Activated CD8-positive, alpha-beta memory T cell treated with anti-CD3 and anti-CD28 coated beads for 24 hours (primary cell): ENCODE measurements at places on chromosomes 1 and 21.

- DNase-seq, result no peak
These were observed 181.1 kb downstream of the IGSF21 start for GRCh38 chr1:18288722-18289121.

DNA sequence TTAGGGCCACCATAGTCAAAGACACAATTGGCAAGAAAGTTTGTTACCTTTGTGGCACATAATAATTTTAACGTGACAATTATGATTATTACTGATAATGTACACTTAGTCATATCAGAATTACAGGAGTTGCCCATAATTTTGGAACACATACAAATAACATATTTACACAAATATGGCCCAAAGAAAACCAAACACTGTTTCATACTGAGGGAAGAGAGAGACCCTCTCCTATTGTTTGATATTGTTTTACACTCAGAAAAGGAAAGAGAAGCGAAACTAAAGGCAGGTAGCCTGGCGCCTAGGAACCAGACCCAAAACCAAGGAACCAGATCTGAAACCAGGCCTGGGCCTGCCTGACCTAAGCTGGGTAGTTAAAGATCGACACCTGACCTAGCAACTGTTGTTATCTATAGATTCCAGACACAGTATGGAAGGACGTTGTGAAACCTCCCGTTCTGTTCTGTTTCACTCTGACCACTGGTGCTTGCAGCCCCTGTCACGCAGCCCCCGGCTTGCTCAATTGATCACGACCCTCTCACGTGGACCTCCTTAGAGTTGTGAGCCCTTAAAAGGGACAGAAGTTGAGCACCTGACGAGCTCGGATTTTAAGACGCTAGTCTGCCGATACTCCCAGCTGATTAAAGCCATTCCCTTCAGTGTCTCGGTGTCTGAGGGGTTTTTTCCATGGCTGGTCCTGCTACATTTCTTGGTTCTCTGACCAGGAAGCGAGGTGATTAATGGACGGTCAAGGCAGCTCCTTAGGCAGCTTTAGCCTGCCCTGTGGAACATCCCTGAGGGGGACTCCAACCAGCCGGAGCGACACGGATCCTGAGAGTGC, 27.9 kb downstream of the C1orf115 start:
- no peak for DNase-seq

DNA sequence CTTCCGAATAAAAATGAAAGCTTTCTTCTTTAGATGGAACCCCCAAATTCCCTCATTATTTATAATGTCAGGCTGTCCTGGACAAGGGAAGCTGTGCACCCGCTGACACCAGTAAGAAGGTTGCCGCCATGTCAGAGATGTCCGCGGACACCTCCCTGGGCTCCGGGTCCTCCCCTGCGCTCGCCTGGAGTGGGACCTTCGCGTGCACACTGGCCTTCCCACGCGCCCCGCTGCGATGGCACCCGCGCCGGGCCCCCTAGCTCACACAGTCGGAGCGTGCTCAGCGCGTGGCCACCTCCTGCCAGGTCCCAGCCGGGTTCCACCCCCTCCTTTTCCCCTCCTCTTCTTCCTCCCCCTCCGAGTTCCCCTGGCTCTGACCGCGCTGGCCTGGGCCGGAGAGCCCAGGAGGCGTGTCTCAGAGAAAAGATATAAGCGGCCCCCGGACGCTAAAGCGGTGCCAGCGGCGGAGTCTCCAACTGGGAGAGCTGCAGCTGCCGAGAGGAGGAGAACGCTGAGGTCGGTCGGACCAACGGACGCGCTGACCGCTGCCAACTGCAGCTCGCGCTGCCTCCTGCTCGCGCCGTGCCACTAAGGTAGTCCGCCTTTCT, at the start of gene G0S2:
Gene G0S2, plus strand, starts transcription at position 456 of the 608 bp plus-strand sequence. CDS start 273 bp downstream, outside the sequence.
- DNase-seq, result peak; percentile 76

DNA sequence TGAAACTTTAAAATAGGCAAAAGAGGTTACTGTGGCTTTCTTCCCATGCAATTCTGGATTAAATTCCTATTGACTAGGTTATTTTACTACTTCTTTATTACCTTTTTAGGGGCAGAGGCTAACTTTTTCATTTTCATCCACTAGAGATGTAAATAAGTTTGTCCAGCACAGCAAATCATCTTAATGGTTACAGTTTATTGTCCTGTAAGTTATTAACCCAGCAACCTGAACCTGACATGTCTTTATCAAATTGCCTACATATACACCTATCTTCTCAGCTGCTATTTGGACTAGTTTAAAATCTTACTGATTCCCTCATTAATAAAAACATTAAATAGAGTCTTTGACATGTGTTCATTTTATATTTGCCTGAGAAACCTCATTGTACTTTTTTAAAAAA, 6.9 kb upstream of the SCYL3 start:
- no peak for DNase-seq

GRCh38 chr1:88731475-88732269, 47.6 kb downstream of the PKN2 start:
- DNase-seq, result no peak

- DNase-seq, result no peak
These were observed 32.9 kb downstream of the KIFAP3 start for GRCh38 chr1:170041423-170042192.
